ENCODE measurements at places on chromosomes 1 and 21. TPM values are rescaled to one million over a fixed set of nuclear protein-coding genes. Genes with fewer than 3 reads are reported as not detected.

AMY1A gene
- not detected for total RNA-seq

DIO1 gene
- total RNA-seq = not detected

SYTL1 gene
- 1.6 TPM for total RNA-seq

CD5L gene
- not detected for total RNA-seq

ALPL gene
- total RNA-seq = 5.0 TPM

DNA sequence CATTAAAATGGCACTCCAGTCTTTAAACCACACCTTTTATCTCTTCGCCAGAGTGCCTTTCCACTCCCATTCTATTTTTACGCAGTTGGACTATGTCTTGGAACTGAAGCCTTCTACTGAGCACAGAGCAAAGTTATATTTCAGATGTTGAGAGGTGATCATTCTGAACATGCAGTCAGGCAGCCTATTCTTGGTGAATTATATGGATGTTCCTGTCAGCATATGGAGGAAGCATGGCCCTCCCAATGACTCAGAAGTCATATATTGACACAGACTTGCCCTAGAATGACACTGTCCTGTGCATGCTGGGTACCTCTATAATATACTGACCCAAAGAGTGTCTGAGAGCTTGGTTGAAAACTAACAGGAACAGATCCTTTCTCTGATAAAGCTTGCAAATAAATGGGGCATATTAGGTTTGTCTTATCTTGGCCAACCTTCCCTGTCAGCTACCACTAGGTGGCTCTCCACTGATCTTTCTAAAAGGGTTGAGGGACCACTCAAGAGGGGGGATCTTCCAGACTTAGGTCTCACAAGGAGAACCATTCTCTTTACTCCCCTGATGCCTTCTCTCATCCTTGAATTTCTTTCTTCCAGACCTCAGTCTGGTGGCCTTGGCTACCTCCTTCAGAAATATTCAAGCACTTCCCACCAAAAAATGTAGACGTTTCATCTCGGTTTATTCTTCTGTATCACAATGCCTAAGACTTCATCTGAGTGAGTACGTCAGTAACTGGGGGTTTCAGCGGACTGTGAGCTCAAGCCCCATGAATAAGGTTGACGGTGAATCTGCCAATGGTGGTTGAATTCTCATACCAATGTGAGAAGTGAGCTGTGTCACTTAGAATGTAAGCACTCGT is 11.8 kb upstream of the ALG14 start:
- H3K27me3 ChIP-seq = no peaks in the 10 kb centered on the region
- H3K36me3 ChIP-seq = no peaks in the 10 kb centered on the region
- no peaks in the 10 kb centered on the region for H3K4me1 ChIP-seq

DNA sequence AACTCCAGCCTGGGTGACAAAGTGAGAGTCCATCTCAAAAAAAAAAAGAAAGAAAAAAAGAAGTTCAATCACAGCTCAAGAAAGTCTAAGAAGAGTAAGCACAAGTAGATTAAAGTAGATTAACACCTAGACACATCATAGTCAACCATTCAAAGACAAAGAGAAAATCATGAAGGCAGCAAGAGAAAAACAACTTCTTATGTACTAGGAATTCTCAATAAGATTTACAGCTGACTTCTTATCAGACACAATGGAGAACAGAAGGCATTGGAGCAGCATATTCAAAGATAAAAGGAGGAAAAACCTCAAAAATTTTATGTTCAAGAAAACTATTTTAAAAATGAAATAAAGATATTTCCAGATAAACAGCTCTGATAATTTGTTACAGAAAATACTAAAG is 147.3 kb downstream of the LBR start:
- H3K4me3 ChIP-seq = no peak overlapping the region
- no peaks in the 10 kb centered on the region for H3K36me3 ChIP-seq

DNA sequence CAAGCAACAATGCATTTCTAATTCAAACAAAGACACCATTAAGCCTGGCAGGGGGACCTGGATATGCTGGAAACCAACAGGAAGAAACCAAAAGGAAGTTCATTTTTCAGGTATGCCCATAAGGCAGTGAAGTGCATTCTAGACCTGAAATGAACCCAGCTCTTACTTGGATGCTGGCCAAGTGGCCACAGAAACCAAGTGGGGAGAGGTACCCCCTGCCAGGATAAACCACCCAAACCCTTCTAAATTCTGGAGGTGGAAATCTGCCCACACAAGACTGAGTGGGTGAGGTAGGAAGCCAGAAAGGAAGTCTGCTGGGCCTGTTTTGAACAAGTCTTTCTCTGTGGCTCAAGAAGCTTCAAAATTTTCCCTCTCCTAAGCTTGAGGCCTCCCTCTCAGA is 2.6 kb downstream of the CD5L start:
- no peak overlapping the region for H3K4me3 ChIP-seq
- no peaks in the 10 kb centered on the region for H3K27me3 ChIP-seq
- no peak overlapping the region for H3K27ac ChIP-seq
- no peaks in the 10 kb centered on the region for H3K36me3 ChIP-seq

GRCh38 chr1:34904236-34905097 is 25.0 kb downstream of the DLGAP3 start:
- no peak overlapping the region for H3K4me3 ChIP-seq
- H3K4me1 ChIP-seq = no peaks in the 10 kb centered on the region
- H3K27me3 ChIP-seq = no peaks in the 10 kb centered on the region
- H3K27ac ChIP-seq = no peak overlapping the region
- DNase-seq = no peak

- no peaks in the 10 kb centered on the region for H3K36me3 ChIP-seq
- H3K4me3 ChIP-seq = no peak overlapping the region
- no peaks in the 10 kb centered on the region for H3K4me1 ChIP-seq
- no peaks in the 10 kb centered on the region for H3K27me3 ChIP-seq
Measured at GRCh38 chr1:178470411-178470960, 26.3 kb downstream of the CLEC20A start.

- H3K27me3 ChIP-seq = no peaks in the 10 kb centered on the region
- no peak overlapping the region for H3K27ac ChIP-seq
- no peaks in the 10 kb centered on the region for H3K4me1 ChIP-seq
- no peak for DNase-seq
- H3K36me3 ChIP-seq = no peaks in the 10 kb centered on the region
Measured at GRCh38 chr1:161691846-161692245, 15.2 kb upstream of the FCRLA start.

DNA sequence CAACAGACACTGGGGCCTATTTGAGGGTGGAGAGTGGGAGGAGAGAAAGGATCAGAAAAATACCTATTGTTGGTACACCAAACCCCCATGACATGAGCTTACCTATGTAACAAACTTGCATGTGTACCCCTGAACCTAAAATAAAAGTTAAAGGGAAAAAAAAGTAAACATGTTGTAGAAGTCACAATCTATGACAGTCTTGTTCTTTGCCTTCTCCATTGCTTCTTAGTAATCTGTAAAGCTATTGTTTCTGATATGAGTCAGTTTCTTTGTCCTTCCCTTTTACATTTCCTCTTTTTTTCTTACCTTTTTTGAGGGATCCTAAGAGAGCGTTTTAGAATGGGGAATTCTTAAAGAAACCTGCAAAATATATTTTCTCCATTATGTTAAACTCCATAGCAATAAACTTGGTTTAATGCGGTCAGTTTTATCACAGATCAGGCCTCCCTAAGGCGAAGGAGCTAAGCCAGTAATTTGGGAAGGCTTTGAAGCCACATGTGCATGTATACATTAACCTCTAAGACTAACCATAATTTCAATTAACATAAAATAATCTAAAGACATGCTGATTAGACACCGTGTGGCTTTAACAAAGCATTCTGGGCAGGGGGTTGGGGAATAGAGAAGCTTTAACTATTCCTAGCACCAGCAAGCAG is 77.8 kb upstream of the C1orf105 start:
- H3K4me3 ChIP-seq = no peak overlapping the region
- H3K4me1 ChIP-seq = no peaks in the 10 kb centered on the region
- peak overlapping the region; percentile 70 for H3K27ac ChIP-seq
- H3K36me3 ChIP-seq = no peaks in the 10 kb centered on the region

DNA sequence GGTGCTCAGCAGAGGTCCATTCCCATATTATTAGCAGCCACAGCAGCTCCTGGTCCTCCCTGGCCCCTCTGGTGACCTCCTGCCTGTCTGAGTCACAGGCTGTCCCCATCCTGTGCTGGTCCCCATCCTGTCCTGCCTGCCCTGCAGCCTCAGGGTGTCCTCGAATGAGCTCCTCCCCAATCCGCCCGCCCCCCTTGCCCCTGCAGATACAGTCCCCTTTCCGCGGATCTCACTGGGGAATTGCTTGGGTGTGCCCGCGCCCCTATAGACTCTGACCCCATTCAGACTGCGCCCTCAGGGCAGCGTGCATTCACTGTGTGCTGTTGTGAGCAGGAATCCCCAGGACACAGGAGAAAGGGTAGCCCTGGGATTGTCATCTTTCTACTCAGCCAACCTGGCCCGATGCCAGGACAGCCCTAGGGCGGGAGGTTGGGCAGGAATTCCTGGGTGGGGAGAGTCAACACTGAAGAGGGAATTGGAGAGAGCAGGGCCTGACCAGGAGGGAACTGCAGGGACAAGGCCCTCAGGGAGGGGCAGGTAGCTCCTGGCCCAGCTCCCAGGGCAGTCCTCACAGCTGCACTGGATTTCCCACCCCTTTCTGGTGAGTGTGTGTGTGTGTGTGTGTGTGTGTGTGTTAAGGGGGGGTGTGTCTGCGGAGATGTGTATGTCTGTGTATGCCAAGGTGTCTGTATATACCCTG is 1.1 kb upstream of the GUCA2A start:
- H3K27me3 ChIP-seq = no peaks in the 10 kb centered on the region
- no peak for DNase-seq

DNA sequence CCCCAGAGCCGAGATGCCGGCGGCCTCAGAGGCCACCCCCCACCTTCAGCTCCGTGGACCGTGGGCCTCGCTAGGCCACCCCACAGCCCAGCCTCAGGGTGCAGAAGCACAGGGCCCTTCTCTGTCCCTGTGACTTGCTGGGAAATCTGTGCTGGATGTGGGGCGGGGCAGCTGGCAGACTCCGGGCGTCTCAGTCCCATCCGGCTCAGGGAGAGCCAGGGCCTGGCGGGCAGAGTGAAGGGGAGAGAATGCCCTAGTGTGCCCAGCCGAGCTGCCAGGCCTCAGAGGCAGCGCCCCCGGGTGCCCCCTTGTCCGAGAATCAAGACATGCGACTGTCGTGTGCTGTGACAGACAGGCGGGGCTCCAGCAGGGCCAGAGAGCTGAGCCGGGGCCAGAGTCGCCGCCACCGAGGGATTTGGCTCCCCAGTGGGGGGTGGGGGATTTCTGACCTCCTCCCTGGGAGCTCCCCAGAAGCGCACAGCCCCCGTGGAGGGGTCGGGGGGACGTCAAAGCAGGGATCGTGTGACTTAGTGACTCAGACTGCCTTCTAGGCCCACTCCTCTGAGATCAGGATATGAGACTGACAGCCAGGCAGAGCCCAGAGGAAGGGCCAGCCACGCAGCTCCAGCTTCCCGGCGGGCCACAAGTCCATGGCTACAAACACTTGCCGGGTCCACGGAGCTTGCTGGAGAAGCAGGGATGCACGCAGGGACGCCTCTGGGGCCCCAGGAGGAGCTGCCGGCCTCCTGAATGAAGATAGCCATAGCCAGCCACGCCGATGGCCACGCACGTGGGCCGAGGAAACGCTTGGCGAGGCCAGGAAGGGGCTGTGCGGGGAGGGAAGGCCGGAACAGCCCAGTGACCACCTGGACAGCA is 11.9 kb downstream of the COL6A1 start:
- no peaks in the 10 kb centered on the region for H3K27me3 ChIP-seq
- peak overlapping the region; percentile 78 for H3K27ac ChIP-seq
- no peaks in the 10 kb centered on the region for H3K36me3 ChIP-seq
- no peak overlapping the region for H3K4me3 ChIP-seq
- peak; percentile 44 for DNase-seq

DNA sequence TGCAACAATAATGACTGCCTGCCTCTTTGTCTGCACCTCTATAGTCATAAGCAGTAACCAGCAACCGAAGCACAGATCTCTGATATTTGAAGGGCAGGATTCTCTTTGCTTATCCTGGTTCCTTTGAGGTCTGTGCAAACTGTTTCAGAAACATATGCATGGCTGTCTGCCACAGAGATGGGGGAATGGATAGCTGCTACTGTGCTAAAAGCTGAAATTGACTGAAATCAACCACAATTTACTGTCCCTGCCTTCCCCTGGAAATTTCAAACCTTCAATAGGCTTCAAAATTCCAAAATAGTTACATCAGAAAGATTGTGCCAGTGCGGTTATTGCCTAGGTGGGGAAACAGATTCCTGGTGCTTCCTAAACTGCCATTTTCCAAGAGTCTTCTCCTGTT is 136.8 kb upstream of the GORAB start:
- no peak overlapping the region for H3K4me3 ChIP-seq
- H3K27ac ChIP-seq = no peak overlapping the region
- DNase-seq = no peak
- H3K27me3 ChIP-seq = no peaks in the 10 kb centered on the region

- H3K4me3 ChIP-seq = no peak overlapping the region
- DNase-seq = no peak
- no peaks in the 10 kb centered on the region for H3K36me3 ChIP-seq
- no peaks in the 10 kb centered on the region for H3K27me3 ChIP-seq
Measured at GRCh38 chr1:167056529-167057231, 33.5 kb downstream of the GPA33 start.

DNA sequence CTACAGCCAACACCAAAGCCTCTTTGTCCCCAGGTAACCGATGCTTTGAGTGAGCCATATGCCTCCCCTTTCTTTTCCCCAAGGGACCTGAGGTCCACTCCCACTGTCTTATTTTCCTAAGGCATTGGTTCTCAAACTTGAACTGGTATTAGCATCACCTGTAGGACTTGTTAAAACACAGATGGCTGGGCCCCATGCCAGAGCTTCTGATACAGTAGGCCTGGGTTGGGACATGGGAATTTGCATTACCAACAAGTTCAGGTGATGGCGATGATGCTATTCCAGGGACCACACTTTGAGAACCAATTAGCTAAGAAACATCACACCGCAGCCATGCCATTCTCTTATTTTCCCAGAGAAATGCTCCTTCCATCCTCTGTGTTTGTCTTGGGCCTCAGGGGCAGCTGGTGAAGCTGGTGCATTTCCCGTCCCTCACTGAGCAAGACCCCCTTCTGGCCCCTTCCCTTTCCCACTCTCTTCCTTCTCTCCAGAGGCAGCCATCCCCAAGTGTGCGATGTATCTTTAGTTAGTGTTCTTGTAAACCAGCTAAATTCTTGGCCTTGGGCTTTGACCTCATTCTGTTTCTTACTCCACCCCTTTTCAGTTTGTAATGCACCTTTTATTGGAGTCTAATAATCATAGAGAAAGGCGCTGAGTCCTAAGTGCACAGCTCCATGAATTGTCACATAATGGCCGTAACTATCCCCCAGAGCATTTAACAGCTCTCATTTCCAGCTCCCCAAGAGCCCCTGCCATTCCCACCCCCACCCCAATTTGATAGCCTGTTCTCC is 14.2 kb upstream of the TTC22 start:
- DNase-seq = no peak
- no peak overlapping the region for H3K4me3 ChIP-seq
- no peaks in the 10 kb centered on the region for H3K4me1 ChIP-seq
- no peaks in the 10 kb centered on the region for H3K36me3 ChIP-seq

DNA sequence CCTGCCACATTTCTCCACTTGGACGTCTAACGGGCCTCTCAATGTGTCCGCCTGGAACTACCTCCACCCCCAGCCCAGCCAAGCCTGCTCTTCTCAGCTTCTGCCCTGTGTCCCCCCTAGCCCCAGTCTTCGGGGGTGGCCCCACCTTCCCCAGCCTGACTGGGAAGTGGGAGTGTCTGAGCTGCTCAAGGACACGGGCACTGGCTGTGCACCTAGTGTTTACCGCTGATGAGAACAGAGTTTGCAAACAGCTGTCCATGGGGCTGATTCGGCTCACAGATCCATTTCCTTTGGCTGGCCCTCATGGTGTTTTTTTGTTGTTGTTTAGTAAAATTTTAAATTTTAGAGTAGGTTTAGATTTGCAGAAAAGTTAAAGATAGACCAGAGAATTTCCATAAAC is 121.1 kb downstream of the PTPRU start:
- H3K4me3 ChIP-seq = no peak overlapping the region
- H3K36me3 ChIP-seq = no peaks in the 10 kb centered on the region
- no peak overlapping the region for H3K27ac ChIP-seq
- H3K4me1 ChIP-seq = no peaks in the 10 kb centered on the region

All from uterus (tissue), 4 donors.